ENCODE measurements at places on chromosomes 7 and 10.

DNA sequence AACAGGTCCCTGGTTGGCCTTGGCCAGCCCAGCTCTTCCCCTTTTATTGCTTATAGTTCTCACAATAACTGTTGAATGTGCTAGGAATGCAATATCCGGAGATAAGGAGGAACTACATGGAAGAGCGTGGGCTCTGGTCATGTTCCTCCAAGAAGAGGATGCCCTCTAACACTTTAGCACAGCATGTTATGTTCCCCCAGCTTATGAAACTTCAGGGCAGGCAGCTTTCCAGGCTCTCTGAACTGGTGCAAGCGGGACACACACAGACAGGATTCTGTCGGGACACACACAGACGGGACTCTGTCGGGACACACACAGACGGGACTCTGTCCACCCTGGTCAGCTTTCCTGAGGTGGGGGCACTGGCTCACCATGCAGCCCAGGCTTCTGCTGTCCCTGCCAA lies 141.6 kb downstream of the PKD1L1 start:
- DNase-seq = no peak

DNA sequence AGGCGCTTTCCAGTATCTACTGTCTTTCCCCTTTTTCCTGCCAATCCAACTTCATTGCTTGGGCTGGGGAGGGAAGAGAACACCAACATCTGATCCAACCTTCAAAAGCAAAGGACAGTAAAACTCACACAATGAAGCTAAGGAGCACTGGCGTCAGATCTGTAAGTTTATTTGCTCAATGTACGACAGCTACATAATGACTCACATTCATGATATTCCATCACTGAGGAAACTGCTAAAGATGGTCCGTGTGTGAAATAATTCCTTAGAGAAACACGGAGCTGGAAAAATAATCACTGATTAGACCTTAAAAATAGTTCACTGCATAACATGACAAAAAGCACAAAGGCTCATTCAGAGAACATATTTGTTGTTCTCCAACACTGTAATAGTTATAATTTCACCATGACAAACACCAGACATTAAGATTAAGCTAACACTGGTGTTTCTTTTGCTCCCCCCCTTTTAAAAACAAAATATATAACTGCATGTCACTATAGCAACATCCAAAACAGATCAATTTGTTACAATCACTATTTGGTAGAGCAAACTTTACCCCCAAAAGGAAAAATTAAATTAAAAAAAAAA lies 24.3 kb downstream of the HSPB1 start:
- no peak for DNase-seq

DNA sequence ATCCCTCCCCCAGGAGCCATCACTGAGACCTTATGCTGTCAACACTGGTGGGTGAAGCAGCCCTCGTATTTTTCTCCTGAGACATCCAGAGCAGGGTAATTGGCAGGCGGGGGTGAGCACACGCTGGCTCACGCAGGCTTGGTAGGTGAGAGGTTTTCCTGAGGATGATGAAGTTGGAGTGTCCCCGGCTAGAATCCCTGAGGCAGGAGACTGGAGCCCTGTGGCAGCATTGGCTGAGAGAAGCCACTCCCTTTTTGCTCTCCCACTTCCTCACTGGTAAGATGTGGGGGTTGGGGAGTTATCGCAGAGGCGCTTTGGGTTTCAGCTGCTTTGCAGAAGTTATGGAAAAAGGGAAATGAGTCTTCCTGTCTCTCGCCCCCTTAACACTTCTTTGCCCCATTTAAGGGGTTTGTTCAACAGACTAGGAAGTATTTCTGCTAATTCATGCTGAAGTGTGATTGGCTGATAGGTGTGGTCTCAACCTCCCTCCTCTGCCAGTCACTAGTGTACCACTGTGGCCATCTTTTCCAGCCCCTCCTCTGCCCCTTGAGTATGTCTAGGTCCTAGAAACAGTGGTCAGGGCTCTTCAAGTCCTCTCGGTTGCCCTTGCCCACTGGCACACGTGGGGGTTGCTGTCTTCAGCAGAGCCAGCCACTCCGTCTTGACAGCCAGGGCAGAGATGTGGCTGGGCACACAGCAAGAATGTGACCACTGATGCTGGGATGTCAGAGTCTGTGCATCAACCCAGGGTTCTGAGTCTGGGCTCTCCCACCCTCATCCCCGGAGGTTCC lies 5.7 kb downstream of the ARPC1B start:
- DNase-seq = no peak

GRCh38 chr10:42933448-42934340 lies 143.2 kb upstream of the RET start:
- DNase-seq = no peak

DNA sequence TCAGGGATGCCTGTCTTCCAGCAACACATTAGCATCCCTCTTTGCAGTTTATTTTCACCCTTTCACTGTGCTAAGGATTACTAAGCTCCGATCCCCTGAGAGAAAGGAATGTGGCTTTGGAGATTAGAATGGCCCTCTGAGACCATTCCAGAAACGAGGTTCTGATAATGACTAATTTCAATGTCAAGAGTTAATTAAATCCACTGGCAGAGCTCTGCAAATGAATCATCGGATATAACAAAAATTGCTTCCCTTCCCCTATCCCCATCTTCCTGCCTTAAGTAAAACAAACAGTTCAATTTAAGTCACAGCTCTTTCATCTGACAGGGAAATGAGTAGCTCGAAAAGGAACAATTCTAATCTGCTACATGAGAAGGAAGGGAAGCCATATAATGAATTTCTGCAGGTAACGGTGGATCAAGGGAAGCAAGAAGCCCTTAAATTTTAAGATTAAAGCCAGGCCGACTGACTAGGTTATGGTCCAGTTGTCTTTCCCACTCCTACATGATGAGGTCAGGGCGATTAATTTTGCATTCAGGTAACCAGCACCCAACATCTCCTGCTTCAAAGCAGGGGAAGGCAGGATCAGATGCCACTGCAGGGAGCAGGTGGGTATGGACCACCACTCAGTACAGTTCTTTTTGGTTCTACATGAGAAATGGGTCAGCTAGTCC lies 50.5 kb downstream of the MALSU1 start:
- no peak for DNase-seq

- no peak for DNase-seq
Observed at GRCh38 chr7:114889646-114890285, 32.1 kb upstream of the MDFIC start.

DNA sequence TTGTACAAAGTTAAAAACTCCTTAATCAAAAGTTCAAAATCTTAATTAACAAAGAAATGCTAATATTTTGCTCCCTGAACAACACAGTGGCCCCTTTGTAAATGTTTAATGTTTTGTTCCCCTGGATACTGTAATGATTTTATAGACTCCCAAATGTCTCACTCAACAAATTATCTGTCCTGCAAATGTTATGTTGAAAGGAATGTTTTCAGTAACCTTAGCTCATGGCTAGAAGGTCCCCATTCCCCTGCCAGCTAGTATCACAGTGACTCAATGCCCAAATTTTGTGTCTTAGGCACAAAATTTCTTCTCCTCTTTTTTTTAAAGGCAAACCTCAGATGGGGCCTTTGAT lies 298.9 kb downstream of the ELMO1 start:
- DNase-seq = no peak

DNA sequence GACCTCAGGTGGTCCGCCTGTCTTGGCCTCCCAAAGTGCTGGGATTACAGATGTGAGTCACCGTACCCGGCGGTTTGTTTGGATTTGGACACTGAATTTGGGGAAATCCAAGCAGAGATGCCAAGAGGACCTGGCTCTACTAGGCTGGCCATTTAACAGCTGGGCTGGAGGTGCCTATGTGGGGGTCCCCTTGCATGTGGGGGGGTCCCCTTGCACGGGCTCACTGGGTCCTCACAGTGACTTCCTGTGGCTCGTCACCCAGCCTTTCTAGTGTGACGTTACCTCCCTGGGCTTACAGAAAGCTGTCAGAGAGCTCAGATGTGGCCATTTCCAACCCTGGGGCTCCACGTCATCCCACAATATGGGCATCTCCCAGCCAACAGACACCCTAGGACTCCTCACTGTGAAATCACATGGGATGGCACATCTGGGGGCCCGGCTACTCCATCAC lies 49.3 kb upstream of the GNA12 start:
- no peak for DNase-seq

DNA sequence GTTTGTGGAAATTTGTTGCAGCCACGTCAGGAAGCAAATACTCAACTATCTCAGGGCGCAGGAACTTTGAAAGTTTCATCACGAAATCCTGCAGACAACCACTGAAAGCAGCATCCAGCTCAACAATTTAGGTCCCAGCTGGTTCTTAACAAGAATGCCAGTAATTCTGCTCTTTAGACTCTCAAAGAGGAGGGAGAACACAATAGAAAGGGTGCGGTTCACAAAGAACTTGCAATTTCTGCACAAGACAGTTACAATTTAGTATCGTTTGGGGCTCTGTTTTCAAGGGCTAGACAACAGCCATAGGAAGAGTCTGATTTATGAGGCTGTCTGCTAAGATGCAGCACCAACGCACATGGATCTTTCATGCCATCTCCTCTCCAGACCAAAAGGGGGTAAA lies 223.1 kb downstream of the FGFR2 start:
- DNase-seq = no peak

DNA sequence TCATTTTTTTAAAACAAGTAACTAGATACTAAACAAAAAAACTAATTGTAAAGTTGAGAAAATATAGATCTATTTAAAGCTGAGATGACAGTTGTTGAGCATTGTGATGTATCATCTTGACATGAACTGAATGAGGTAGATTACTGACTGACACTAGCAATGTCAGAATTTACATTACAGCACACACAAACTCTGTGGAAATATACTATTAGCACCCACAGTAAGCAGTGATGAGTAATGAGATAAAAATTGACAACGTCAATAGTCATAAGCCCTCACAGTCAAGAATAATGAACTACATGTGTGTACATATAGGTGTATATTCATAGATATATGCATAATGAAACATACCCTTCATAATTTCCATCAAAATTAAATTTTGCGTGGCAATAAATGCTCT lies 368.4 kb downstream of the TFEC start:
- DNase-seq = no peak

- no peak for DNase-seq
Observed at GRCh38 chr7:13457790-13458189, 531.7 kb downstream of the ETV1 start.

DNA sequence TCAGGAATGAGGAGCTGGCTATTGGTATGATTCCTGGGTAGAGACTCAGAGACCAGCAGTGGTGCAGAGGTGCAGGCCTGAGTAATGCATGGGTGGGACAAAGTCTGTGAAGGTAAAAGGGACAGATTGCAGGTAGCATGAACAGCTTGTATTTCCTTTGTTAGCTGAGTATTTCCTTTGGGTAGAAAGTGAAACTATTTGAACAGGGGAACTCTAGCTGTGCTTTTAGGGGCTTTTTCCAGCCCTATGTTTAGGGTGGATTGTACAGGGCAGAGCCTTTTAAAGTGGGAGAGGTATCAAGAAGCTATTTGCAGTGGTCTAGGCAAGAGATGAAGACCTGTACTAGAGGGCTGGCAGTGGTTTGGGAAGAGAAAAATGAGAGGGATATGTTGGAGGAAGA lies 739.9 kb downstream of the REEP3 start:
- DNase-seq = no peak

DNA sequence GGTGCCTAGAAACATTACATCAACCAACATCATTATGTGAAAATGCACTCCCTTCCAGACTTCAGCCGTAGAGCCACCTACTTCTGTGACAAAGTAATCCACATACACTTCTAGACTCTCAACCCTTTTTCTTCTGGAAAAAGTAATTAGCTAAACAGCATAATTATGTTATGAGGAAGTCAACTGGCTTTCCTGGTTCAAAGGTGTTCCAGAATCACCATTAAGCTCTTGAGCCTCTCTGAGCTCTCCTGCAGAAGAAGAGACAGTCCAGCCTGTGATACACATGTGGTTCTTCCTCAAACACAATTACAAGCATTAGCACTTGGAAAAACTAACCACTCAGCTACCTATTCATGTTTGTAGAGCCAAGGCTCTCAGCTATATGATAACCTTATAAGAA lies 52.5 kb downstream of the TNS3 start:
- DNase-seq = no peak

DNA sequence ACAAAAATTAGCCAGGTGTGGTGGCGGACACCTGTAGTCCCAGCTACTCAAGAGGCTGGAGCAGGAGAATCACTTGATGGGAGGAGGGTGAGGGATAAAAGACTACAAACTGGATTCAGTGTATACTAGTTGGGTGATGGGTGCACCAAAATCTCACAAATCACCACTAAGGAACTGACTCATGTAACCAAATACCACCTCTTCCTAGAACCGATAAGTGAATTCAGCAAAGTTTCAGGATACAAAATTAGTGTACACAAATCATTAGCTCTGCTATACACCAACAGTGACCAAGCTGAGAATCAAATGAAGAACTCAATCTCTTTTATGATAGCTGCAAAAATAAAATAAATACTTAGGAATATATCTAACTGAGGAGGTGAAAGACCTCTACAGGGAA lies 23.0 kb upstream of the DMBT1 start:
- no peak for DNase-seq

DNA sequence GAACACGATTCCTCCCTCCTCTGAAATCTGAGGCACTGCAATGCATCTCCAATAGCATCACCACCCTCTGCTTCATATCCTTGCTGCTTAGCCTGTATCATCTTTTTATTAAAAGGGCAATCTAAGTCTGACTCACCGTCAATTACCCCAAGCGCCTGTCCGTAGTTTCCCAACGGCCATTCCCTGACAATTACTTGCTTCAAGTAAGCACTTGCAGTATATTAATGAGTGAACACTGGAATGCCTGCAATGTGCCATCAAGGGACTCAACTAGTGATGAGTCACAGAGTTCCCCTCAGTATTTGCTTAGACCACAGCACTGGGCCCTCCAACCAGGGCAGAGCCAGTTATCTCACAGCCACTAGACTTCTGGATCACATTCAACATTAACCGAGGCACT lies 19.5 kb upstream of the PPP1R3C start:
- DNase-seq = no peak

GRCh38 chr7:36391436-36392198 lies 2.0 kb downstream of the ANLN start:
- no peak for DNase-seq

GRCh38 chr10:50393784-50394467 lies 142.6 kb upstream of the ASAH2 start:
- DNase-seq = no peak

GRCh38 chr7:158428131-158428836 lies 159.3 kb downstream of the PTPRN2 start:
- no peak for DNase-seq

GRCh38 chr7:112144284-112145059 lies 61.7 kb downstream of the DOCK4 start:
- no peak for DNase-seq

GRCh38 chr7:81669476-81670105 lies 100.3 kb downstream of the HGF start:
- no peak for DNase-seq

Measured in activated T-helper 1 cell treated with anti-CD3 and anti-CD28 coated beads, Interleukin-2, amount 50 U/mL, for 16 hours (primary cell).